ENCODE measurements at places on chromosomes 7 and 10.

DNA sequence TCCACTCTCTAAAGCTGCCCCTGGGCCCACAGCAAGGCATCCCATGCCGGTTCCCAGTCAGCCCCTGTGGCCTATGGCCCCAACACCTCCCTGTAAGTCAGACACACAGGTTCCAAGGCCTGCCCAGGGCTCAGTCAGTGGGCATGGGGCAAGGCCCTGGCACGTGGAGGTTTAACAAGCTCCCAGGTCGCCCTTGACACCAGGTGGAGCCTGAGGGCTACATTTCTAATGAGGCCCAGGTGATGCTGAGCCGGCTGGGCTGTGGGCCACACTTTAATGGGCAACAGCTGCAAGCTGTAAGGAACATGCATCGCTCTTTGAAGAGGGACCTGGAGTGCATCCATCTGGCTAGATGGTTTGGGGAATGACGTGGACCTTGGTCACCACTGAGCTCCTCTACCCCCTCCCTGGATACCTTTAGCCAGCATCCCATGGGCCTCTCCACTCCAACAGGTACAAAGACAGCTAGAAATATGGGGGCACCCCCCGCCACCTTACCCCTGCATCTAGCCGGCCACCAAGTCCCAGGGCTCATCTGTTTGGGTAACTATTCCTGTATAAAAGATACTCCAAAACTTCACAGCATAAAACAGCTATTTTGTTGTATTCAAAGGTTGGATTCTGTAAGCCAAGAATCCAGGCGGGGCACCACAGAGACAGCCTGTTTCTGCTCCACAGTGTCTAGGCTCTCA, 122.5 kb downstream of the OAT start:
- no peak for DNase-seq

DNA sequence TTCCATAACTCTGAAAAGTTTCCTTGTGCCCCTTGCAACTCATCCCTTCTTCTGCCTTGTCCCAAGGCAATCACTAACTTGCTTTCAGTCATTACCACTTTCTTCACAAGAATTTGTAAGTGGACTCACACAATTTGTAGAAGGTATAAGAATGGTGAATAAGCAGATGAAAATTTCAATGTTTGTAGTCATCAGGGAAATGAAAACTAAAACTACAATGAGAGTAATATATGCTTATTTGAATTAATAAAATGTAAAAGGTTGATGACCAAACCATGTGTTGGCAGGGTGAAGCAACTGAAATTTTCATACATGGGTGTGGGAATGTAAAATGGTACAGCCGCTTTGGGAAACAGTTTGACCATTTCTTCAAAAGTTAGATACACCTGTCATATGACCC, 79.7 kb downstream of the GNAT3 start:
- DNase-seq = no peak

GRCh38 chr7:120442838-120443237, 169.9 kb downstream of the KCND2 start:
- DNase-seq = no peak

GRCh38 chr7:128835790-128836641, 5.8 kb downstream of the FLNC start:
- no peak for DNase-seq

DNA sequence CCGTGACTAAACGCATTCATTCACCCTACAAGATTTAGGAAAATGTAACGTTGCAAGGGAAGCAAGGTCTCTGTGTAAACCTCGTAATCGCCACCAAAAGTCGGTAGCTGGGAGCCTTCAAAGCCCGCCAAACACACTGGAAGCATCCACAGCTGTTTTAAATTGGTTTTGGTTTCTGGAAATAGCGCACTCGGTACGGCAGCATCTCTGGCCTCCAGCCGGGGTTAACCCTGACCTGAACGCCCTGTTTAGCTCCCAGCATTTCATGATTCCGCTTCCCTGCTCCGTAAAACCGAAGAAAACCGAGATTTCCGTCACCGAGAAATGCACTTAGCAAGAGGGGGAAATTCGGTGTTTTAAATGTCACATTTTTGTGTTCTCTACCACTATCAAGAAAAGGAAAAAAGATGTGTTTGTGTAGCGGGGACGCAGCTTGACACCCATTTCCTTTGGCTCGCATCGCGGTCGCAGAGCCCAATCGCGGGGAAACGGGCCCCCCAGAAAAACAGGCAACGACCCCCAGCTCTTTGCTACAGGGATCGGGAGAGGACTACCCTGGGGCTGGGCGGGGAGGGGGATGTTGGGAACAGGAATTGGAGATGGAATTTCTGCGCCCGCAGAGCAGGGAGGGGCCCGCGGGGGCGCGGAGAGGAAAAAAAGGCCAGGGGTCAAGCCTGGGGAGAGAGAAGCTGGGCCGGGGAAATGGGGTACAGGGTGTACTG, 646 bp downstream of the SGCE start:
- DNase-seq = no peak

- DNase-seq = no peak
Observed at GRCh38 chr7:132309102-132309805, 267.0 kb downstream of the PLXNA4 start.

DNA sequence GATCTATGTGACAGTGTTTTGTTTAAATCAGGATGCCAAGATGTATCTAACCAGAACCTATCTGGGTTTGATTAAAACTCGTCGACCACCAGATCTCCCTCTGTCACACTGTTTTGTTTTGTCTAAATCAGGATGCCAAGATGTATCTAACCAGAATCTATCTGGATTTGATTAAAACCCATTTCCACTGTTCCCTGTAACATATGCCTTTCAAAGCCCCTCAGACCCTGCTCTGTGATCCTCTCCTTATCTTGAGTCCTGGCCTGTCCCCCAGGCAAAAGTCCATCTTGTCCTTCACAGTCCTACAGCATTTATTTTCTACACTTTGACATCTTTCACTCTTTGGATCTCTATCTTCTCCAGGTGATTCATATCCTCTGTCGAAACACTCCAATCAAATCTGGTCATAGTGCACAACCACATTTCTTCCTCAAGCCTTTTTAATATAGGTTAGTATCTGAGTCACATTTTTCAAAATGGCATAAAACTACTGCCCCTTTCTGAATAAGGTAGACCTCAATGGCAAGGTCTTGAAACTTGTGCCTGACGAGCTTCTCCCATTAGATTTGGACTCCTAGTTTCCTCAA, 32.5 kb downstream of the ERLIN1 start:
- no peak for DNase-seq

- peak; percentile 50 for DNase-seq
Observed at GRCh38 chr10:49272251-49273081, 26.5 kb upstream of the C10orf71 start.

DNA sequence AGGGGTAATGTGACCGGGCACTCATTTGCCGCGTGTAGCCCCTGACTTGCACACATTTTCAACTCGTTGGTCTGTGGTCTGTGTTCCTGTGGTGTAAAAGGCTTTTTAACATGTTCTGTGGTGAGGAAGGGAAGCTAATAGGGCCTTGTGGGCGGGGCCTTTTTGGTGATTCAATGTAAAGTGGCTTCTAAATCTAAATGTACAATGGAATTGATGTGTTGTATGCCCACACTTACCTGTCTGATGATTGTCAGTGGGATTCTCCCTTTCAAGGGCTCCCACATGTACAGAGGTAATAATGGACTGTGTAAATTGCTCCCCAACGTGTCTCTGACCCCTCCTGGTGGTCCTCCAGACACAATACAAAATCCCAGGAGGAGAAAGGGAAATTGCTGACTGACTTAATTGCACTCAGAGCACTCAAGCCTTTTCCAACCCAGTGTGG, 43.1 kb upstream of the GATAD1 start:
- DNase-seq = peak; percentile 64

- no peak for DNase-seq
Observed at GRCh38 chr10:22473459-22473858, 128.2 kb downstream of the SPAG6 start.

DNA sequence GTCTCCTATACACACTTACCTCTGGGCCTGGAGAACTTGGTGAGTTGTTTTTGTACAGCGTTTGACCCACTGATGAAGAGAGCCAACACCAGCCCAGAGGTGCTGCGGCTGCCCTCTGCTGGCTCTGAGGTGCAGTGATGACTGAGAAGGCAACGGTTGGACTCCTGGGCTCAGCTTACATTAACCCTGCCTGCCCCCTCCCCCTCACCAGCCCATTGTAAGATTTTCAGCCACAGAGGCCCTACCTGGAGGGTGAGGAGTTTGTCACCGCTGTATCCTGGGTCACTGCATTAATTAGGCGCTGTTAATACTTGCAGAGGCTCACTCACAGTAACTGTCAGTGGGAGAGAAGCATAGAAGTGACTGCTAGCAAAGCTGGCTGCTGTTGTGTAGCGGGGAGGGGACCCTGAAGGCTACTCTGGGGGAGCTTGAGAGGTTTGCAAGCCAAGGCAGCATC, 19.0 kb upstream of the ANKRD2 start:
- DNase-seq = peak; percentile 70

GRCh38 chr7:80924090-80924489, 5.2 kb upstream of the SEMA3C start:
- DNase-seq = no peak

DNA sequence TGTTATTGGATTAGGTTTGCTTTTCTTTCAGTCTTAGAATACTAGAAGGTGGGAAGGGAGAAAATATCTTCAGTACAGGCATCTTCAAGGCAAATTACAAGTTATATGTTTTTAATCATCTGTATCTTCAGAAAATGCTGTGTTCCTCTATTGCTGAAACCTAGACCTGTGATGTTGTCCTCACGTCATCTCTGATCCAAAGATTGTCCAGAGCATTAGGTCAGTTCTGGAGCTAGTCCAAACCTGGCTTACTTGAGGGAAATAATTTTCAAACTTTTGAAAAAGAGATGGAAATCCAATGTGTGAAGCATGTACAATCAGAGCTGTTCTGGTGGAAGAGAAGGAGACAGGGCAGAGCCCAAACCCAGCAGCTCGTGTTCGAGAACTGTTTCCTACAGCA, 217.3 kb downstream of the ZEB1 start:
- DNase-seq = no peak

DNA sequence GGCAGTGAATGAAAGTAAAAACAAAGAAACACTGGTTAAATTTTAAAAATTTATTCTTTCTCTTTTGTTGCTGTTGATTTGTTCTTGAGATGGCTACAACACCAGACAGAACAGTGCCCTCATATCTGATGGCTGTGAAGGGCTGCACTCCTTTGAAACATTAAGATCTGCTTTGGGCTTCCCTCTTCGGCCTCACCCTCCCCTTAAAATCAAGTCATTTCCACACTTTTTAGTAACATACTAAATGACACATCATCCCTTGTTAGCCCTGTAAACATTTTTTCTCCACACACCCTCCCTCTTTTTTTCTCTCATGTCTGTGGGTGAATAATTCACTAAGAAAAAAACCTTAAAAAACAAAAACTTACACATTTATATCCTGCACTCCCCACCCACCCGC, 16.4 kb downstream of the IRF5 start:
- no peak for DNase-seq

GRCh38 chr10:127774766-127775559, 38.0 kb downstream of the FOXI2 start:
- DNase-seq = no peak

GRCh38 chr7:79692015-79692414, 238.5 kb upstream of the MAGI2 start:
- no peak for DNase-seq

DNA sequence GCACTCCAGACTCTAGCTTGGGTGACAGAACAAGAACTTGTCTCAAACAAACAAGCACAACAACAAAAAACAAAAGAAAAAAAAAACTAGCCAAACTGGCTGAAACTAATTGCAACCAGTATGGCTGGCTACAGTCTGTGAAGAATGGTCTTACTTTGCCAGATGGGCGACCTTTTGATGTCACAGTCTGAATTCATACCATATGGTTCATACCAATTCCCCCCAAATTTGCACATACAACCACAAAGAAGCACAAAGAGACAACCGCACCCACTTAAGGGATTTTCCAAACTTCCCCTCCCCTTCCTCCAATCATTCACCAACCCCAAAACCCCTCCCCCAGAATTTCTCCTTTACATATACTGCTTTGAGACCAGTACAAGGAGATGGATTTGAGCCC, 114.2 kb downstream of the SPAG6 start:
- DNase-seq = no peak

DNA sequence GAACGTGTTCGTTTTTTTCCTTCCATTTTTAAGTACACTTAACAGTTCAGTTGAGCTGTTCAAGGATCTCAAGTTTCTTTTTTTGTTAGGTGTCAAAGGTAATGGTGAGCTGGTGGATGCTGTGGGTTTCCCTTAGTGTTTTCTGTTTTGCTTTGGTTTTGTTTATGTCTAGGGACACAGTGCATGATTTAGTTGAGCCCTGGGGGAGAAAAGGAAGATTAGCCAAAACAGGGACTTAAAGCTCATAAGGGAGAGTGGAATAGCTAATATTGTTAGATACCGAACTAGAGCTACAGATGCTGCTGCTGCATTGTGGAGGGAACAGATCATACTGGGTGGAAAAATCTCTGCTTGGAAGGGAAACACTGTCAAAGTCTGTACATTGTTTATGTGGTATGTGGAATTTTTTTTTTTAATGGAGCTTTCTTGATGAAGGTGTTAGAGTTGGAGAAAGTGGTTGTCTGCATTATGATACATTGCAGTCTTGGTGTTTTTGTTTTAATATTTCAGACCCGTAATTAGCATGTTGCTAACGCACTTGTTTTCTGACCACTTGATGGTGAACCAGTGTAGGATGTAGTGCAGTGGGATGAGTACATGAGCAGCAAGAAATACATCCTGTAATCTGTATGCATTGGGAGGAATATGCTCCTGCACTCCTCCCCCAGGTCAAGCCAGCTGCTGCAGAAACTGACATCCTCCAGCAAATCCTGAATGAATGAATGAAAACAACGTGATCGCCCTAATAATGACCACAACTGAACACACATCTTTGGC, 2.1 kb downstream of the GLCCI1 start:
- no peak for DNase-seq

GRCh38 chr7:99112097-99112496, 31.8 kb downstream of the SMURF1 start:
- DNase-seq = no peak

- DNase-seq = no peak
Observed at GRCh38 chr10:89556600-89556999, 21.2 kb upstream of the SLC16A12 start.

DNA sequence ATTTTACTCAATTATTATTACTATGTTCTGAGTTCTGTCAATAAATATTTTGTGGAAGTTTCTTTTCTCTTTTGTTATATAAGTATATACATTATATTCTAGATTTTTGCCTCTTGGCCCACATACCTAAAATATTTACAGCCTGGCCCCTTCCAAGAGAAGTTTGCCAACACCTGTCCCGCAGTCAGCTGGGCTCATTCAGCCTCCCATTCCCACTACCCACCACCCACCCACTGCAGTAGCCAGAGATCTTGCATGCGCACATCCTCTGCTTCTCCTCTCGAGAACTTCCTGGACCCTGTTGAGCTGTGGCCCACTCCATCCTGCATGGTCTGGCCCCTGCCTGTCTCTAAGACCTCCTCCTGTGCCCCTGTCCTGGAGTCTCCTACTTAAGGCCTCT, 33.6 kb downstream of the WIPF3 start:
- DNase-seq = no peak

- DNase-seq = no peak
Observed at GRCh38 chr10:118116715-118117449, 70.1 kb upstream of the RAB11FIP2 start.

- no peak for DNase-seq
Observed at GRCh38 chr7:159250471-159250870, 105.8 kb upstream of the VIPR2 start.
